ENCODE measurements at places on chromosomes 6 and 20. TPM values are rescaled to one million over a fixed set of nuclear protein-coding genes. Genes with fewer than 3 reads are reported as not detected.

CALHM5 gene
- 0.40 TPM for total RNA-seq

GRCh38 chr6:163226836-163227485 lies 187.6 kb upstream of the QKI start:
- DNase-seq = peak; percentile 35

BTN1A1 gene
- total RNA-seq = not detected

BNIP5 gene
- not detected for total RNA-seq

DNA sequence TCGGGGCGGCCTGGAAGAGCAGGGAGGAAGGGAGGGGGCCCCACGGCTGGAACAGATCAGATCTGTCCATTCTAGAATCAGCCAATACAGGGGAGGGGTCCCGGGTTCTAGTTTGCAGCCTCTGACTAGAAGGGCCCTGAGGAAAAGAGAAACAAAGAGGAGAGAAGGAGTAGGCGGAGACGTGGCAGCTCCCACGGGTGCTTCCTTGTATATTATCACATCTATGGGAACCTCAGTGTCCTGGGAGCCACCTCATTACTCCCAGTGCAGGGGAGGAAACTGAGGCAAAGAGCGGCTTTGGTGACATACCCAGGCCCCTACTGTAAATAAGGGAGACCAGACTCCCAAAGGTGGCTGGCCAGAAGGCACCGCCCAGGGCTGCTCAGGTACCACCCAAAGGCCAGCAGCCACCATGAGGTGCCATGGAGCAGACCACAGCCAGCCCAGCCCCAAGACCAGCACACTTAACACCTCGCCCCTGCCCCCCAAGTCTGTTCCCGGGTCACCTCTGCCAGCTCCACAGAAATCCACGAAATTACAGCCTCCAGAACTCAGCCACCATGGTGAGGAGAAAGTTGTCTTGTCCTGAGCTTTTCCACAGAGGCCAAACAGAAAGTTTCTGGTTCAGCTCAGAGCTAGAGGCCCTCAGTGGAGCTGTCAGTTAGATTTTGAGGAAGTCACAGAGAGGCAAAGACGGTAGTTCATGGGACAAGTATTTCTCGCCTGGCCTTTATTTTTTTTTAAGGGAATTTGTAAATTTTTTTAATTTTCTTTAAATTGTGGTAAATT lies 2.1 kb downstream of the ZC3H12D start:
- no peak for DNase-seq

DNA sequence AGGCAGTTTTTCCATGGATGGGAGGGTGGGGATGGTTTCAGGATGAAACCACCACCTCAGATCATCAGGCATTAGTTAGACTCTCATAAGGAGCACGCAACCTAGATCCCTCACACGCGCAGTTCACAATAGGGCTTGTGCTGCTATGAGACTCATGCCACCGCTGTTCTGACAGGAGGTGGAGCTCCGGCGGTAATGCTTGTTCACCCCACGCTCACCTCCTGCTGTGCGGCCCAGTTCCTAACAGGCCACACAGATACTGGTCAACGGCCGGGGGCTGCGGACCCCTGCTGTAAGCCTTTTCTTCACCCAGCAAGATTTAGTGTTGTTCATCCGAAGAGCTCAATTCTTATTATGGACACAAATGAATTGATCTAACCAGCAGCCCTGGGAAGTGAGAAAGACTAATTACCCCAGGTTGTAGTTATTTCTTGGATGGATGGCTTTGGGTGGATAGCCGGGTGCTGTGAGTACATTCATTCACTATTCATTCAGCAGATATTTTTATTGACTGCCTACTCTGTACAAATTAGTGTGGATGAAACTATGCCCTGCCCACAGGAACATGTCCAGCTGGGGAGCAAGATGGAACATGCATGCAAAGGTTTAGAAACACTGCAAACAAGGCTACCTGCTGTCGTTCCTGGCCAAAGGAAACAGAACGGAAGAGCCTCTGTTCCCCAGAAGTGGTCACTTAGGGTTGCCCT lies 57.2 kb downstream of the RIOK1 start:
- no peak for DNase-seq

- DNase-seq = no peak
Measured at GRCh38 chr6:77930952-77931351, 278.1 kb downstream of the MEI4 start.

DNA sequence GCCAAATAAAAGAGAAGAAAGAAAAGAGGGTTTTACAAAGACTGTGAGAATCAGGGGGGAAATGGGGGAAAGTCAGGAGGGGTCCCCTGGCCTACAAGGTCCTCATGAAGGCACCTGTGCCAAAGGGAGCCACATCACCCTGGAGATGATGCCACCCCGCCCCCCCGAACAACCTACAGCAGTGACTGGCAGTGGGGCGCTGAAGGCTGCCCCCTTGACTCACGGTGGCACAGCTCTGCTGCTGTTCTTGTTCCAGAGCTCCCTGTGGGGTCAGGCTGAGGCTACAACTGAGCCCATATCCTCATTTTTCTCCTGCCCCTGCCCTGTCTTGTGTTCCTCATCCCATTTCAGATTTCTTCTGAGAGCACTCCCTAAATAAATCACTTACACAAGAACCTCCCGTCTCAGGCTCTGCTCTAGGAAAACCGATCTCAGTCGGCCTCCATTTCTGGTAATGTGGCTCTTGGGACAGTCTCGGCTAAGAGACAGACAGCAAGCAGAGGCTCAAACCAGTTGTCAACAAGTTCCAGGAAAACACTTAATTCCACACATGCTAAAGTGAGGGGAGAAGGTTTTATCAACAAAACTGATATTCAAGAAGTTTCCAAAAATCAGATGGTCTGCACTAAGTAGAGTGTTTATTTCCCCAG lies 105.7 kb downstream of the SNAP25 start:
- no peak for DNase-seq

LHFPL5 gene
- total RNA-seq = not detected

FERMT1 gene
- 16.7 TPM for total RNA-seq
